ENCODE measurements at places on chromosomes 5 and 9.

DNA sequence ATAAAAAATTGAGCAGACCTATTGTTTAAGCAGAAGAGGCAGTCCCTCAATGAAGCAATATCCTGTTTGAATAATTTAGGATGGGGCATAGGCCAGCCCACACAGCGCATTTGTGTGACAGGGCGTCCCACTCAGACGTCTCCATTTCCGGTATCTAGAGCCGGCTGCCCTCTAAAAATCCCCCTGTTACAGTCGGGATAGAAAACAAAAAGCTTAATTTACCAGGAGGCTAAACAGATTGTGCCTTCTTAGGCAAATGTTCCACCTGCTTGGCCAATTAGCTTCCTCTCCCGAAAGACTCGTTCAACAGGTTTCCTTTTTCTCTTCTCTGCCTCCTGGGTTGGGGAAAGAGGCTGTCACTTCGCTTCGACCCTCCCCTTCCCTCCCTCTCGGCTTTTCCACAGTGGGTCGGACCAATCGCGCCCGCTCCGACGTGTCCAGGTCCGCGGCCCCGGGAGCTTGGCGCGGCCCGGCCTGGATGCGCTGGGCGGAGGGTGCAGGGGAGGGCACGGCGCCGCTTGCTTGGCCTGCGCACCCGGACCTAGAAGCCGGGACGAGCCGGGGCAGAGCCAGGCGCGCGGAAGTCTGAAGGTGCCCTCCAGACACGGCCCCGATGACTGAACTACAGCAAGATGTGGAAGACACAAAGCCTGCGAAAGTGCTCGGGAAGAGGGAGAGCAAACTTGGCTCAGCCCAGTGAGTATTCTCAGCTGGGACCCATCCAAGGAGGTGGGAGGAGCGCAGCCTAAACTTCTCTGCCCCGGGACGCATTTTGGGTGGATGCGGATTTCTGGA is at the start of gene GRAMD2B:
Gene GRAMD2B, plus strand, starts transcription at position 416 of the 795 bp plus-strand sequence. Its CDS starts 198 bp downstream, at position 614.
- peak within 1 kb of the TSS; percentile 97 for H3K27ac ChIP-seq
- H3K27me3 ChIP-seq: no peaks in the 10 kb centered on the region
- H3K4me1 ChIP-seq: peaks cover 4% of the 10 kb centered on the region
- H3K36me3 ChIP-seq: peaks cover 3% of the 10 kb centered on the region
- H3K4me3 ChIP-seq: peak within 1 kb of the TSS; percentile 88

- H3K27ac ChIP-seq: no peak overlapping the region
- H3K36me3 ChIP-seq: no peaks in the 10 kb centered on the region
- peaks cover 11% of the 10 kb centered on the region for H3K4me1 ChIP-seq
- no peaks in the 10 kb centered on the region for H3K27me3 ChIP-seq
- DNase-seq: peak; percentile 89
These were observed 21.8 kb upstream of the PPP2CA start for GRCh38 chr5:134247428-134248224.

DNA sequence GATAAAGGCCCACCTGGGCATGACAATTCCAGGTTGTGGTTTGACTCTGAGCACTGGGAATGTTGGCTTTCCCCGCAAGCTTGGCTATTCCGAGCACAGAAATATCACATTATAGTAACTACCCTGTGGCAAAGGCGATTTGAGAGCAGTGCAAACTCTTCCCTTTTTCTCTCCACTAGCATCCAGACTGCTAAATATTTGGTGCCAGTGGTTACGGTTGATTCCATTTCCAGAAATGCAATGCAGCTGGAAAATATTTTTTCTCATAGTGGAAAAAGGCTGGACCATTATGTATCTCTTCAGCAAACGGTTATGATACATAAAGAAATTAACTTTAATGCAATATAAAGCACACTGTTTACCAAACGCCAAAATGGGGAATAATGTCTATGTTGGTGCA is 158.0 kb downstream of the ENC1 start:
- no peaks in the 10 kb centered on the region for H3K27me3 ChIP-seq
- no peak for DNase-seq
- H3K36me3 ChIP-seq: no peaks in the 10 kb centered on the region
- no peak overlapping the region for H3K4me3 ChIP-seq
- H3K4me1 ChIP-seq: no peaks in the 10 kb centered on the region
- H3K27ac ChIP-seq: no peak overlapping the region

GRCh38 chr9:134758949-134759607 is 117.5 kb downstream of the COL5A1 start:
- peaks cover 2% of the 10 kb centered on the region for H3K4me1 ChIP-seq
- DNase-seq: peak; percentile 50
- H3K4me3 ChIP-seq: no peak overlapping the region
- H3K27me3 ChIP-seq: no peaks in the 10 kb centered on the region
- no peak overlapping the region for H3K27ac ChIP-seq

DNA sequence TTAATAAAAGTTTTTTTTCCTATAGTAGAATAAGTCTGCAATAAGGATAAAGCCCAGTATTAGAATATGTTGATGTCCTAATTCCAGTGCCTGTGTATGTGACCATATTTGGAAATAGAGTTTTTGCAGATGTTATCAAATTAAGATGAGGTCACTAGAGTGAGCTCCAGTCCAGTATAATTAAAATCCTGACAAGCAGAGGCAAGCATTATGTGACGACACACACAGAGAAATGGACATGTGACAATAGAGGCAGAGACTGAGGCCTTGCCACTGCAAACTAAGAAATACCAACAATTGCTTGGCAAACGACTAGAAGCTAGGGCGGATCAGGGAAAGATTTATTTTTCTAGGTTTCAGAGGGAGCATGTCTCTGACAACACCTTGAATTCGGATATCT is 216.4 kb upstream of the CYLC2 start:
- no peaks in the 10 kb centered on the region for H3K4me1 ChIP-seq
- H3K27me3 ChIP-seq: no peaks in the 10 kb centered on the region
- H3K4me3 ChIP-seq: no peak overlapping the region
- no peak overlapping the region for H3K27ac ChIP-seq
- DNase-seq: no peak
